ENCODE measurements at places on chromosomes 2 and 18.

DNA sequence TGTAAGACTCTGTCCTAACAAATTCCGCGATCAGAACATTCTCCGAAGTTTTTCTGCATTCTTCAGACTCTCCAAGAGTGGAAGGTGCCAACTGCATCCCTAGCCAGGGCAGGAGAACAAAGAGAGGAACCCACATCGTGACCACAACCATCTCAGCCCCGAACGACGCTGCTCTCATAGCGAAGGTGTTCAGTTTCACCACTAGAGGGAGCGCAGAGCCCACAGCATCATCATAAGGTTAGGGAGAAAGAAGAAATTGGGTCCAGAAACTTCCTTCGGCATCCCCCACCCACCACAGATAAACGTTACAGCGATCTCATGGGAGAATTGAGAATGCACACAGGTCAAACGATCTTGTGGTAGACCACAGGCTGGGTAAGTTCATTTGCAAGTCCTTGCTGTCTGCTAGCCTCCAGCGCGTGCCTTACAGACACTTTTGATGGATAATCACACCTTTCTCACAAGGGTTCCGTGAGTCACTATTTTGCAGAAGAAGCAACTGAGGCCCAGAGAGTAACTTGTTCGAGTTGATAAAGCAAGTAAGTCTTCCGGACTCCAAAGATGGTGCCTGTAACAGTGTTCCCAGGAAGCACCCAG lies 53.7 kb upstream of the ARL4C start:
- no peak for DNase-seq

GRCh38 chr2:101732773-101733256 lies 35.3 kb downstream of the MAP4K4 start:
- DNase-seq, result no peak

DNA sequence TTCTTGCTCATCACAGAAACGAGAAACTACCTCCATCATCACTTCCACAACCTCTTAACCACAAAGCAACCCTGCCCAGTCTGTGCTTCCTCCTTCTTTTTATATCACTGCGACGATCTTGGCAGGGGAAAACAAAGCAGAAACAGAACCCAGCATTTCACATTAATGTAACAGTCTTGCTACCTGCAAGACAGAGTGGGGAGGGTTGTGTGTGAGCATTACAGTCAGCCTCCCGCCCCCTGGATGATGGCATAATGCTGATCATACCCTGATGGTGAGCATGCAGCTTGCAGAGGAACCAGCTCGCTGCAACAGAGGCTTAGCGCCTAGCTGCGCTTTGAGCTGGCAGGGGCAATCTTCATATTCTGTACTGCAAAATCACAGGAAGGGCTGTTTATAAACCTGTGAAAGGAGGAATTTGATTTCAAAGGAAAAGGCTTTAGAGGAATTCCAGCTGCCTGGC lies 376.1 kb downstream of the IRS1 start:
- peak; percentile 5 for DNase-seq

GRCh38 chr2:140711867-140712266 lies 1418.9 kb downstream of the LRP1B start:
- DNase-seq, result no peak

- no peak for DNase-seq
Observed at GRCh38 chr18:64183665-64184064, 34.8 kb upstream of the LINC00305 start.

DNA sequence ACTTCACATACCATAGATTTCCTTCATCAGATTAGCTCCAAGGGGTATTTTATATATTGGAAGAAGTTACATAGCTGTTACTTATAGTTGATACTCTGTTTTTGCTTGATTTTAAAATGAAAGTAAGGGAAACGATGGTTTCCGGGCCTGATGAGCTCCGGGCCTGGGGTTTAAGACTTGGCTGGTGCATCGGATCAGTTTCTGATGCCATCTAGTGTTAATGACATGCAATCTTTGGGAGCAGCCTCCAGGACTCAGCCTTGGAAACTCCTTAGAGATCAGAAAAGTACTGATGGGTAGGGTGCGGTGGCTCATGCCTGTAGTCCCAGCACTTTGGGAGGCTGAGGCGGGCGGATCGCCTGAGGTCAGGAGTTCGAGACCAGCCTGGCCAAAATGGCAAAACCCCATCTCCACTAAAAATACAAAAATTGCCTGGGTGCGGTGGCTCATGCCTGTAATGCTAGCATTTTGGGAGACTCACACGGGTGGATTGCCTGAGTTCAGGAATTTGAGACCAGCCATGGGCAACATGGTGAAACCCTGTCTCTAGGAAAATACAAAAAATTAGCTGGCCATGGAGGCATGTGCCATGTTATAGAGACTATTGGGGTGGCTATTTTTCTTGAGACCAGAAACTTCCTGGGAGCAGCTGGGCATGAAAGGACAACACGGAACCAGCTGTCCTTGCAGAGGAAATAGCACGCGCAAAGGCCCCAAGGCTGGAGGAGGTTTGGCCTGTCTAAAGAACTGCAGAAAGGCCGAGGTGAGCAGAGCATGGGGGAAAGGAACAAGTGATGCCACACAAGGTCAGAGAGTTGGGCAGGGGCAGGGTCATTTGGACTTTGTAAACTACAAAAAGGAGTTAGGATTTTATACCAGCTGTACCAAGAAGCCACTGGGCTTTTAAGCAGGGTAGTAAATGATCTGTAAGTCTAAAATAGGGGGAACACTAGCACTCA lies 46.9 kb upstream of the CNOT11 start:
- DNase-seq, result no peak

Data from stimulated activated CD4-positive, alpha-beta T cell treated with anti-CD3 and anti-CD28 coated beads, Interleukin-15, amount 100 ng/mL, for 1 hour (primary cell).